ENCODE measurements at places on chromosomes 4 and X.

- no peak for DNase-seq
These were observed 54.6 kb upstream of the TENM3 start for GRCh38 chr4:182188622-182189021.

GRCh38 chr4:158003212-158003611 is 169.6 kb downstream of the GASK1B start:
- DNase-seq: no peak

DNA sequence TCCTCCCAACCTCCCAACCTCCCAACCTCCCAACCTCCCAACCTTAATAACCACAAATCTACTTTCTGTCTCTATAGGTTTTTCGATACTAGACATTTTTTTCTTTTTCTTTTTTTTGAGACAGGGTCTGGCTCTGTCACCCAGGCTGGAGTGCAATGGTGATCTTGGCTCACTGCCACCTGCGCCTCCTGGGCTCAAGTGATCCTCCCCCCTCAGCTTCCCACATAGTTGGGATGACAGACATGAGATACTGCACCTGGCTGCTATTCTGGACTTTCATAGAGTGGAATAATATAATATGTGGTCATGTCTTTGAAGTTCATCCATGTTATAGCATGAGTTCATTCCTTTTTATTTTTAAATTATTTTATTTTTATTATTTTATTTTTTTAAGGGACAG is 39.5 kb upstream of the ZFX start:
- DNase-seq: no peak

GRCh38 chrX:23633834-23634580 is 33.3 kb upstream of the PRDX4 start:
- peak; percentile 73 for DNase-seq

- DNase-seq: no peak
These were observed 2.4 kb downstream of the RAP2C start for GRCh38 chrX:132216806-132217202.

- peak; percentile 65 for DNase-seq
These were observed 565 bp upstream of the ZNF41 start for GRCh38 chrX:47483306-47484268.

DNA sequence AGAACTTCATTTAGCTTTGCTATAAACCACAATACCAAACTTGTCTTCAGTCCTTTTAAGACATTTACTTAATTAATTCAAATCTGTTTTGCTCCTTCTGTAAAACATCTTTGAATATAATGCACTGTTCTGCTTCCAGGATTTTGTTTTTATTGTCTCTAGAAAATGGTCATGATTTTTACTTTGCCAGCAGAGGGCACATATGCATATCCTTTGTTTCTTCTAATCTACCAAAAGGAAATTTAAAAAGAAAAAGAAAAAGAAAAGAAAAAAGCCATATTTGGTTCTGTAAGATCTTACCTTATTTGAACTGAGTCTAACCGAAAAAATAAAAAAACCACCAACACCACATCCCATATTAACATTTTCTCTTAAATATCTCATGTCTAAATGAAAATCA is 101.9 kb upstream of the CCSER1 start:
- DNase-seq: no peak

All from osteoblast (primary cell).